Cardiac fibroblast (primary cell): ENCODE measurements at places on chromosomes 6 and 20.

DNA sequence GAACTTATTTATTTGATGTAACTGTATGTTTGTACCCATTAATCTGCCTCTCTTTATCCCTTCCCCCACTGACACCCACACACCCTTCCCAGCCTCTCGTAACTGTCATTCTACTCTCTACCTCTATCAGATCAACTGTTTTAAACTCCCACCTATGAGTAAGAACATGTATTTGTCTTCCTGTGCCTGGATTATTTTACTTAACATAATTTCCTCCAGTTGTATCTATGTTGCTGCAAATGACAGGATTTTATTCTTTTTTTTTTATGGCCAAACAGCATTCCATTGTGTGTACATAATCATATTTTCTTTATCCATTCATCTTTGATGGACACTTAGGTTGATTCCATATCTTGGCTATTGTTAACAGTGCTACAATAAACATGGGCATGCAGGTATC lies 49.3 kb downstream of the PHACTR2 start:
- DNase-seq: peak; percentile 5

GRCh38 chr6:162618448-162619002 lies 109.0 kb downstream of the PRKN start:
- no peak for DNase-seq

DNA sequence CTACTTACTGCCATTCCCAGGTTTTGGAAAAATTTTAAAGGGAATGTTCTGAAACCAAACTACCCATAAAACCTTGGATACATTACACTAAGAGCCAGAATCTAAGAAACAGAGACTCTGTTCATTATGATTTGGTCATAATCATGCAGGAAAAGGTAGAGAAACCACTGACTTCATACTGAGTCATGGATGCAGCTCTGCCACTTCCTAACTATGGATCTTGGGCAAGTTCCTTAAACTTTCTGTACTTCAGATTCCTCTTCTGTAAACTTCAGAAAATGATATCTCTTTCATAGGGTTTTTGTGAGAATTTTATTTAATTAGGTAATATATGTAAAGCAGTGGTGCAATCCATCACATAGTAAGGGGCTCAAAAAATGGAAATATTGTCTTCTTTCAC lies 20.0 kb downstream of the PLA2G7 start:
- peak; percentile 17 for DNase-seq

DNA sequence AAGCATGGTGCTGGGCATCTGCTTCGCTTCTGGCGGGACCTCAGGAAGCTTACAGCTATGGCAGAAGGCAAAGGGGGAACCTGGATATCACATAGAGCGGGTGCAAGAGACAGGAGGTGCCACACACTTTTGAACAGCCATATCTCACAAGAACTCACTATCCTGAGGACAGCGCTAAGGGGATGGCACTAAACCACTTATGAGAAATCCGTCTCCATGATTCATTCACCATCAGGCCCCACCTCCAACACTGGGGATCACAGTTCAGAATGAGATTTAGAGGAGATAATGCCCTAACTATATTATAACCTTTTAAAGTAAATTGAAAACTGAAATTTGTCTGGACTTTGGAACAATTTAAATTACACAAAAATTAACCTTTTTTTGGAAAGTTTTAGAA lies 37.8 kb upstream of the SUMO4 start:
- DNase-seq: no peak

DNA sequence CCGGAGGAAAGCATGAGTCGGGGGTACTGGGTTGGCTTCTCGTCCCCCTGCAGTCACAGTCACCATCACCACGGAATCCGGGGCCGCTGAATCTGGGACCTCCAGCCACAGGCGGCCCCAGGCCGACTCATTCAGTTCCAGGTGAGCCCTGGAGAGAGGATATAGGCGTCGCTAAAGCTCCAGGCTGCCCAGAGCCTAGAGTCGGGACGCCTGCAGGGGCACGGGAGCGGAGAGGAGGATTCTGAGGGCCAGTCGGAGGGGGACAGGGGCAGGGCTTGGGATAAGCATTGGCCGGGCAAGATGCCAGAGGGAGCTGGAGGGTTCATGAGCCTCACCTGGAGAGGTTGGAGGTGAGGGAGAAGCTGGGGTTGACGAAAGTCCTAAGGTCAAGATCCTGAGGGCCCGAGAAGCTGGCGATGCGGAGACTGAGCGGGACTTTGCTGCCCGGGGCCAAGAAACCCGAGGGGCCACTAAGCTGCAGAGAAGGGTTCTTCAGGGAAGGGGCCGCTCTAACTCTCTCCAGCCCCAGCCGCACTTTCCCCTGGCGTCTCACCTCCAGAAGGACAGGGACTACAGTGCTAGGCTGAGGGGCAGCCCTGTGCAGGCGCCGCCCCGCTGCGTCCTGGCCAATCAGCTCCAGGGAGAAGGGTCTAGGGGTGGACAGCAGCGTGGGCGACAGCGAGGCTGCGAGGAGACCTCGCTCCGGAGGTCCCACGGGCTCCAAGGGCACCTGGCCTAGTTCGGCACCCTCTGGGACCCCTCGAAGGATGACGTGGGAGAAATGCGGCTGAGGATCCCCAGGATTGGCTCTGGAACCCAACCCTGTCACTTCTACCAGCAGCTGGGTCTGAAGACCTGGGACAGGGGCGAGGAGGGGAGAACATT lies 3.7 kb downstream of the SAPCD1 start:
- DNase-seq: no peak
